ENCODE measurements at places on chromosomes 2 and 18.

DNA sequence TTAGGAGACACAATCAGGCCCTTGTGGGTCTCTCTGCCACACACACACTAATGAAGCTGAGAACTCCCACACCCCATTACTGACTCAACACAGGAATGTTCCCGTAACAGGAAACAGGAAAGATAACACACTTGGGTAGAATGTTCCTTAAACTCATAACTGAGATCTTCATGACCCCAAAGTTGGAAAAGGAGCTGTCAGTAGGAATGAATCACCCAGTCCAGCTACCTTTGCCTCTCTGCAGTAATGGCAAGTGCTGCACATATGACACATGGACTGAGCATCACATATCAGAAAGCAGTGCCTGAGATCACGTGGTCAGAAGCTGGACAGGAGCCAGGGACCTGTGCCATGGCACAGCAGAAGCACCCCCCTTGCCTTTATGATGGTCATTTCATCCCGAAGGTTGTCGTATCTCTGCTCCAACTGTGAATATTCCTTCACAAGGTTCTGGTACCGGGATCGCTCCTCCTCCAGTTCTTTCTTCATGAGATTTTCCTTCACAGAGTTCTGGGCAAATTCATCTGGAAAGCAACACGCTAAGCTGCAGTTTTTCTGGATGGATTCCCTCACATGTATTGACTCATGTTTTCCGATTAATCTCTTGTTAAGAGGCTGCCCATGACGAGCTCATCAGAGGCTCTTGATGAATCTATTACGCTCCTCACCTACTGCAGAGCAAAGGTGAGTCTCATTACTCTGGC lies 65.4 kb upstream of the ACAA2 start:
- DNase-seq, result no peak

DNA sequence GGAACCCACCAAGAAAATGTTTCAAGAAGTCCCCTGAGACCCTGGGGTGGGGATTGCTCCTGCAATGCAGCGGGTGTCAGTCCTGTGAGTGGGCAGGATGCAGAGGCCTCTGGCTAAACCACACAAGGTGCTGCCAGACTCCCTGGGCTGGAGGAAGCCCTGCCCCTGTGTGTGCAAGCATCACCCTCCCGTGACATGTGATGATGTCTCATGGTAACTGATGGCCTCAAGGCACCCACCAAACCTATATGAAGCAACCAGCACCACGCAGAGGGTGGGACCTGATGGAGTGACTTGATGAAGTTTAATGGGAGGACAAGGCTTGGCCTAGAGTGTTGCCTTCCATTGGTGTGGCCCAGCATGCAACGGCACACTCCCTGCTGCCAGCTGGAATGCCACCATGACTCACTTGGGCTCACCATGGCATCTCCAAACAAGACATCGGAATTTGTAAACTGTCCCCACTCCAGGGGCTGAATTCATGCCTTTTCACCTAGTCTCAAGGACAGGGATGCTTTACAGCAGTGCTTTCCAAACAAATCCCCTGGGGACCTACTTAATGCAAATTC lies 8.7 kb upstream of the SLC14A1 start:
- no peak for DNase-seq

- DNase-seq, result no peak
Observed at GRCh38 chr2:111111101-111111755, 9.5 kb upstream of the BCL2L11 start.

DNA sequence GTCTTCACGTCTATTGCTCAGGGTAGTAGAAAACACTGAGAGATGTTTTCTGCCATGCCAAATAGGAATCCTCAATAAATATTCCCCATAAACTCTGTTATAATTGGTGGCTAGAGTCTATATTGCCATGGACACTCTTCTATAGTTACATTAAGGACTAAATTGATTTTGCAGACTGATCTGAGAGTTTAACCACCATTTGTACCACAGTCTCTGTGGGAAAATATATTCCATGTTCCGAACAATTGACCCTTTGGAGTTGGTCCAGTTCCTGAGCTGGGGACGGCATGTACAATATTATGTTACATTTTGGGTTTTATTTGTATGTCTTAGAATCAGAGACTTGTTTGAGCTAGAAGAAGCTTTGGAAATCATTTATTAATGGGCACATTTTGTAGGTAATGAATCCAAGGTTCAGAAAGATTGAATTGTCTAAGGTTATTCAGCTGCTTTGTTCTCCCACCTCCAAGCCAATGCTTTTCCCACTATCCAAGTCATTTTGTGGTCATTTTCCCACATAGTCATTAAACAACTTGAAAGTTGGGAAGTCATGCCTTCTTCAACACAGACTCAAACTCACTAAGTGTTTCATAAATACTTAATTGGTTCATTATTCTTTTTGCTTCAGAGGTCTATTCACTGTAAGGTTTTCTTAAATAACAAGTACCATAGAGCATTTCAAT lies 5.1 kb upstream of the PPP1CB start:
- no peak for DNase-seq

GRCh38 chr18:70273021-70273420 lies 15.8 kb upstream of the SOCS6 start:
- no peak for DNase-seq

- no peak for DNase-seq
Observed at GRCh38 chr2:190717764-190718651, 69.1 kb downstream of the NAB1 start.

DNA sequence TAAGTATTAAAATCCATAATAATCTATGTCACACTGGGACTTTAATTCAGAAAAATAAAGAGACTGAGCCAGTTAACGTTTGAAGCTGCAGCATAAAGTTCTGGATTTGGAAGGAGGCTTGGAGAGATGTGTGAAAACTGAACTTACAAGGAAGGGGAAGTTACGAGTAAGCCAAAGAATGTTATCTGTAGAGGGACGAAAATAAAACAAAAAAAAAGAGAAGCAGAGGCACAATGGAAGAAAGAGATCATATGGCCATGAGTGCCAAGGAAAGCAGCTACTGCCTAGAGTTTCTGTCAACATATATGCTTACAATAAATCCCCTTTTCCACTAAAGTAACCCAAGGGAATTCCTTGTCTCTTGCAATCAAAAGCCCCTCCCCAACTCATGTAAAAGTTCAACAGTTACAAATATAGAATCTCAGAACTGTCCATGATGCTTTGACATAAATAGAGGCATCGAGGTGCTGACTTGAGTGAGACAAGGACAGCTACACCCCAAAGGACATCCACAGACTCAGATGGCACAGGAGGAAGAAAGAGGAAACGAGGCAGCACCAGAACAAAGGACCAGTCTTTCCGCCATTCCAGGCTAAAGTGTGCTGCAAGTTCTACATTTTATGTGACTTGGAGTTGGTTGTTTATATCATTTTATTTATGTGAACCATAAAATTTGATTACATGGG lies 16.1 kb upstream of the ARL5A start:
- DNase-seq, result no peak

DNA sequence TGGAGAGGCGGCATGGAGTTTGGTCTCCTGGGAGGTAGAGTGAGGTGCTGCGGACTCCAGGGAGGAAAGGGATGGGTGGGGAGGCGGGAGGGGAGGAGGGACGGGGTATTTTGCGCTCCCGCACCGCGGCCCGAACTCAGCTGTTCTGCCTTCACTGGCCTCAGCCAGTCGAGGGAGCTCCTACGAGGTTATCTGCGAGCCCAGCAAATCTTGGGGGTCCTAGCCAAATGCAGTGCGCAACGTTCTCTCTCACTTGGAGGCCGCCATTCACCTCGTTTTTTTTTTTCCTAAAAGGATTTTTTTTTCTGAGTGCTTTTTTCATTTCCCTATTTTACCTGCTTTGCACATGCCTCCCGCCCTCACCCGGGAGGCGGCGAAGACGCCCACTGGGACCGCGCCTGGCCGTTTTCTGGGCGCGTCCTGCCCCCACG lies 877 bp upstream of the BCL2L11 start:
- DNase-seq, result no peak

GRCh38 chr18:27278131-27278530 lies 93.0 kb upstream of the CHST9 start:
- DNase-seq, result no peak

GRCh38 chr2:86822668-86823345 lies 32.1 kb upstream of the CD8A start:
- DNase-seq, result no peak

GRCh38 chr18:11751341-11752115 lies 62.5 kb downstream of the GNAL start:
- DNase-seq, result no peak

DNA sequence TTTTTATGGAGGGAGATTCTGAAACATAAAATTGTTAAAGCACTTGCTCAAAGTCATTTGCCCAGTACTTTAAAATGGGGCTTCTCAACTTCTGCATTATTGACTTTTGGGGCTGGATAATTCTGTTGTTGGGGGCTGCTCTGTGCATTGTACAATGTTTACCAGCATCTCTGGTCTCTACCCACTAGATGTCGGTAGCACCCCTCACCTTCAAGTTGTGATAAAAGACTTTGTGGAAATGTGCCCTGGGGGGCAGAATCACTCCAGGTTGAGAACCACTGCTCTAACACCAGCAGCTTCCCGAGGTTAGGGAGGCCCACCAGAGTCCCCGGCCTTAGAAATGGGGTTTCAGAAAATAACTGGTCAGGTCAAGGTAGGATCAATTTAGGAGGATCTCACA lies 26.8 kb upstream of the CUL3 start:
- DNase-seq, result no peak

GRCh38 chr18:5198311-5198710 lies 1.3 kb upstream of the AKAIN1 start:
- DNase-seq, result no peak

GRCh38 chr18:24924066-24924716 lies 427.8 kb downstream of the ZNF521 start:
- no peak for DNase-seq

DNA sequence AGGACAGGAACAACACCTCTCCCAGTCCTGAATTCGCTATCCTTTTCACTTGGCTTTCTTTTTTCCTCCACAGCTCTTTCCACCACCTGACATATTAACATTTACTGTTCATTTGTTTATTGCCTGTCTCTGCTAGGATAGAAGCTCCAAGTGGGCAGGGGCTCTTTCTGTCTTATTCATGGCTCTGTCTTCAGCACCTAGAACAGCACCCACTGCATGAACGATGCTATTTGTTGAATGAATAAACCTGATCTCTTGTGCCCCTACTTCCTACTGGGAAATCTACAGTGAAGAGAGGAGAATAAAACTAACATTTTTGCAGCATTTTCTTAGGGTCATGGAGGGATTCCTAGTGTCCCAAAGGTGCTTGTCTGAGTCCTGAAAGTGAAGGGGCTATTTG lies 24.4 kb upstream of the GAREM2 start:
- DNase-seq, result no peak

- no peak for DNase-seq
Observed at GRCh38 chr2:223576873-223577272, 25.3 kb downstream of the SCG2 start.

DNA sequence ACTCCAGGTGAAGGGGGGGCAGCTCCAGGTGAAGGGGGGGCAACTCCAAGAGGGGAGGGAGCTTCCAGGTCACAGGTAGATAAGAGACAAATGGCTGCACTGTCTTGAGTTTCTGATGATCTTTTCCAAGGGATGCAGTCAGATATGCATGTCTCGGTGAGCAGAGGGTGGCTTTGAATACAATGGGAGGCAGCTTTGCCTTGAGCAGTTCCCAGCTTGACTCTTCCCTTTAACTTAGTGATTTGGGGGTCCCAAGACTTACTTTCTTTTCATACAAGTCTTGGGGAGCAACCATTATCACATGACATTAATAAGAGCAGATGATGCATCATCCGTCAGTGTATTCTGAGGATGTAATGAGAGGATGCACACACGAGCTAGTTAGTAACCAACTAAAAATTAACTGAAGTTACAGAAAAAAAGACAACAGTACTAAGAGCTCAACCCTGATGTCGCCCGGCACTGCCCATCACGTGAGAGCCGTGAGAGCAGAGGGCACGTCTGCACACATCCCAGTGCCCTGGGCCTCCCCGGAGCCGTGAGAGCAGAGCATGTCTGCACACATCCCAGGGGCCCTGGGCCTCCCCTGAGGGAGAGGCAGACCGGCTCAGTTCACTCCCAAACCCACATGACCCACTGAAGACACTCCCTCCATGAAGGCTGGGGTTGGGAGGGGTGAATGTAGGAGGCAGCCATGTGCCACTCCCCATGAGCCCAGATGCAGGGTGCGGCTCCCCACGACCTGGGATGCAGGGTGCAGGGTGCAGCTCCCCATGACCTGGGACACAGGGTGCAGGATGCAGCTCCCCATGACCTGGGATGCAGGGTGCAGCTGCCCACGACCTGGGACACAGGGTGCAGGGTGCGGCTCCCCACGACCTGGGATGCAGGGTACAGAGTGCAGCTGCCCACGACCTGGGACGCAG lies 39.4 kb downstream of the PXDN start:
- no peak for DNase-seq

GRCh38 chr2:60359569-60359968 lies 193.9 kb downstream of the BCL11A start:
- DNase-seq, result no peak

GRCh38 chr2:191713837-191714236 lies 35.9 kb downstream of the NABP1 start:
- no peak for DNase-seq

DNA sequence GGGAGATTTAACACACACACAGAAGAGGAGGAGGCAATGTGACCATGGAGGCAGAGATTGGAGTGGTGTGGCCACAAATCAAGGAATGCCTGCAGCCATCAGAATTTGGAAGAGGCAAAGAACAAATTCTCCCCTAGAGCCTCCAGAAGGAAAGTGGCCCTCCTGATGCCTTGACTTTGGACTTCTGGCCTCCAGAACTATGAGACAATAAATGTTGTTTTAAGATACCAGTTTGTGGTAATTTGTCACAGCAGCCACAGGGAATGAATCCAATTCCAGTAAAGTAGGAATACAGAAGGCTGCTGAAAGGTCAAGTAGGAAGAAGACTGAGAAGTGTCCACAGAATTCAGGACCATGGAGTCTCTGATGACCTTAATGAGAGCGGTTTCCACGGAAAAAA lies 18.1 kb downstream of the PAIP2B start:
- no peak for DNase-seq

- DNase-seq, result no peak
Observed at GRCh38 chr2:2269989-2270562, 61.0 kb downstream of the MYT1L start.

- no peak for DNase-seq
Observed at GRCh38 chr18:56176751-56177150, 461.6 kb downstream of the TXNL1 start.

DNA sequence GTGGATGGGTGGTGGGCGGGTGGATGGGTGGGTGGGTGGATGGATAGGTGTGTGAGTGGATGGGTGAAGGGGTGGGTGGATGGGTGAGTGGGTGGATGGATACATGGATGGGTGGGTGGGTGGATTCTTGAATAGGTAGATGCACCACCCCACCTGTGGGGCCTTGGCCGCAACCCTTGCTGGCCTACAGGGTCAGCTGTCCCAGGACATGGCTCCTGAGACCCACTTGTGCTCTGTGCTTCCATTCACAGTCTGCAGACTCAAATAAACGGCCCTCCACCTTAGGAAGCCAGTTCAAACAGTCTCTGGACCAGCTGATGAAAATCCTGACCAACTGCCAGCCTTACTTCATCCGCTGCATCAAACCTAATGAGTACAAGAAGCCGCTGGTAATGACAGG lies 54.4 kb downstream of the MYO7B start:
- no peak for DNase-seq

DNA sequence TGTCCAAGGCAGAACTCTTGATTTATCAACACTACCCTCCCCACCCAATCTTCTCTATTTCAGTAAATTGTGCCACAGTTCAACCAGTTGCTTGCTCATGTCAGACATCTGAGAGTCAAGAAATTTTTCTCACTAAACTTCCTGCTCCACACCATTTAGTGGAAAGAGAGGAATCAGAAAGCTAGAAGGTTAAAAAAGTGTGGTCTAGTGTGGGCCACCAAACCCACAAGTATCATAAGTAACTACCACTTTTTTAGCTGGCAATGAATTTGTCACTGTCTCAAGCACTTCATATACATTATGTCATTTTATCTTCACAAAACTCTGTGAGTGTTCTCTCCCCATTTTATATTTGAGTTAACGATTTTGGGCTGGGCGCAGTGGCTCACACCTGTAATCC lies 16.6 kb upstream of the MSTN start:
- no peak for DNase-seq
